Activated T-cell treated with anti-CD3 and anti-CD28 coated beads, Interleukin-2, amount 50 U/mL, for 48 hours (primary cell): ENCODE measurements at places on chromosomes 7 and 10.

- no peak for DNase-seq
Measured at GRCh38 chr10:79402625-79402946, 42.8 kb downstream of the ZCCHC24 start.

DNA sequence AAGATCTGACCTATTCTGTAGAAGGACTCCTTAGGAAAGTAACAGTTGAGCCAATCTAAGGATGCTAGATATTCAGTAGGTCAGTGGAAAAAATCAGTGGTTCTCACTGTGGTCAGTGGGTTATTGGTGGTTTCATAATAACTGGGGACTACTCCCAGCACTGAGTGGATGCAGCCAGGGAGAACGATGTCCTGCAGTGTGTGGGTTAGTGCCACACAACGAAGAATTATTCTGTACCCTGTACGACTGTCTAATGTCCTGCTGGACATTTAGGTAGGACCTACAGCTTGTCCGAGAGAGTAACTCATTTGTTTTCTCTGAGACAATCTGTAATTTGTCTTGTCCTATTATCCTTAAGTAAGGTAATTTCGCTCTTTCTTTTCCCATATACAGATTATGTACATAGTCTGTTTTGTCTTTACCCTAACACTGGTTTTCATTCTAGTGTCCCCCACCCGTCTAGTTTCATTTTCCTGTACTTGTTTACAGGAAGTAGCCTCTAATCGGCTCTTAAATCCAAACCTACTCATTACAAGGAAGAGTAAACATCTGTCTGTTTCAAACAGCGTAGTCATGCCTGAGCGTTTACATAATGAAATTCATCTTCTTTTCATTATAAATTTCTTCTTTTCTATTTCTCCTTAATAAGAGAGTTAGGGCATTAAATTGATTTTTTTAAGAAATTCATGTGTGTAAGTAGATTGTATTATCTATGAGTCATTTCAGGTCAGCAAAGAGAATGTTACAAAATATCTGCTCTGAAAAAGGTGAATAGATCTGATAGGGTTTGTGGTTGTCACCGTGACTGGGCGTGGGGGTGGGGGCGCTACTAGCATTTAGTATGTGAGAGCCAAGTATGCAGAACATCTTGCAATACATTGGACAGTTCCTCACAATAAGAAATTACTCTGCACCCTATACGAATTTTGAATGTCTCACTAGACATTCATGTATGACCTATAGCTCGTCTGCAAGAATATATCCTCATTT lies 8.3 kb upstream of the ZC3HAV1L start:
- DNase-seq = peak; percentile 82

DNA sequence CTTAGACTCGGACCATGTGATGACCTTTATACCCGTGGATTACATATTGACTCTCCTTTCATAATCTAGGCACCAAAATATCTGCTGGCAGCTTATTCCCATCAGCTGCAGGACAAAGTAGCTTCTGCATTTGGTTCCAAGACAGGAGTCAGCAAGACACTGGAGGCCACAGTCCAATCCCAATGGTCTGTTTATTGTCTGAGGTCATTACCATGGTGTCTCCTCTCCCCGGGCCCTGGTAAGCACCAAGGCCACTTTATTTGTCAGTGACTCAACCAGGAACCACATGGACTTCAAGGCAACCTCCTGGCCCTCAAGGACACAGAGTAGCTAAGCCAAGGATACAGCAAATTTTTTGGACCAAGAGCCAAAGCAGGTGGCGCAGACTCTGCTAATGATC lies 36.1 kb downstream of the KCNMA1 start:
- no peak for DNase-seq

DNA sequence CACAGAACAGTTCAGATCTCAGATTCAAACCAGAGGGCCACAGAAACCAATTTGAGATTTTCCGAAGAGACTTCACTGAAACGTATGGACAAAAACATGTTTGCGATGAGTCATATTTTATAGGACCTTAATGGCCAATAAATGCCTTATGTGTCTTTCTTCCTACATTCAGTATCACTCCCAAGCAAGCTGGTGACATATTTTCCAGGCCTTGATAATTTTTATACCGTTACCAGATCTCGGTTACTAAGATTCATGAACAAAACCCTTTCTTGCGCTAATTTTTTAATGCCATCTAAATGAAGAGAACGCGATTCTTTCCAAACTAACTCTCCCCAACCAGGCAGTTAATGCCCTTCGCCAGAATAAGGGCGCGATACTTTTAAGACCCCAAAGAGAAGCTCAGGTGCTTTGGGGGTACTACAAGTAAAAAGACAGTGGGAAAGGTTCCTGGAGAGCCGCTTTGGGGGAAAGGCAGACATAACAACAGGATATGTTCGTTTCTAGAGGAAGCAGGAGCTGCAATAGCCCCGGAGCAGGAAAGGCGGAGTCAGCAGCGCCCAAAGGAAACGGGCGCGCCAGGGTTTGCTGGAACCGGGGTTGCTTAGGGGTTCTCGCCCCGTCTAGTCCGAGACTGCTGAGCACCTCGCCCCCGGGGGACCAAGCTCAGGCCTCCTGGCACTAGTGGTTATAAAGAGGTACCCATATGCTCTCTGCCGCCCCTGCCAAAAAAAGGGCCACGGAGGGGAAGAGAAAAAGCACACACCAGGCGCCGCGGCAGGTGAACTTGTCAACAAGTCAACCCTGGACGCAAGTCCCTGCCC lies 884 bp downstream of the ICA1 start:
- DNase-seq = peak; percentile 46

- no peak for DNase-seq
Measured at GRCh38 chr7:76998285-76998589, 33.9 kb downstream of the SPDYE17 start.

DNA sequence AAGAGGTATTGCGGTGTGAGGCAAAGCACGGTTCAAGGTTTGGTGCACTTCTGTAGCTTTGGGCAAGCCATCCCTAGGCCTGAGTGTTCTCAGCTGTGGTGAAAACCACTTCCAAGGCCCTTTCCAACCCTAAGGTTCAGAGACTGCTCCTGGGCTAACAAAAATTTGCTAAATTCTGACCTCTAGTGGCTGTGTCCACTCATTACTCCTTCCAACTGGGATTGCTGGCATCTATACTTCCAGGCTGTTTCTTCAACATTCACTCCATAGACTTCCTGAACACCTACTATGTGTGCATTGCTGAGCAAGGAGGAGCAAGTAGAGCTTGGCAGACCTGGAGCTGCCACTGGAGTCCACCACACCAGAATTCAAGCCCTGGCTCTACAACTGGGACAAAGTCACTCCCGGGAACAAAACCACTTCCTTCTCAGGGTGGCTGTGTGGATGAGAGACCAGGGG lies 29.3 kb upstream of the SH3PXD2A start:
- no peak for DNase-seq

DNA sequence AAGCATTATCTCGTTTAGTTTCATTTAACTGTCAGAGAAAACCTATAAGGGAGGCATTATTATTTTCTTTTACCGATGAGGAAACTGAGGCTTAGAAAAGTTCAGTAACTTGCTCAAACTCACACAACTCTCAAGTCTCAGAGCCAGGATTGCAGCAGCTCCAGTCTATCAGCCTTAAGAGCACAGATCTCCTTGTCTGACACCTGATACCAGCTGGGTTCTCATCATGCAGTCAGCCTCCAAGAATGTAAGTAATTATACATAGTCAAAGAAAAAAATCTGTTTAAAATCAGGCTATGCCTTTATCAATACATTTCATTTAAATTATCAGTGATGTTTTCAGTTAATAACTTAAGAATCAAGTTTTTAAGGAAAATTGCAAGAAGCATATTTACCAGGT lies 236.6 kb upstream of the TCF7L2 start:
- no peak for DNase-seq

DNA sequence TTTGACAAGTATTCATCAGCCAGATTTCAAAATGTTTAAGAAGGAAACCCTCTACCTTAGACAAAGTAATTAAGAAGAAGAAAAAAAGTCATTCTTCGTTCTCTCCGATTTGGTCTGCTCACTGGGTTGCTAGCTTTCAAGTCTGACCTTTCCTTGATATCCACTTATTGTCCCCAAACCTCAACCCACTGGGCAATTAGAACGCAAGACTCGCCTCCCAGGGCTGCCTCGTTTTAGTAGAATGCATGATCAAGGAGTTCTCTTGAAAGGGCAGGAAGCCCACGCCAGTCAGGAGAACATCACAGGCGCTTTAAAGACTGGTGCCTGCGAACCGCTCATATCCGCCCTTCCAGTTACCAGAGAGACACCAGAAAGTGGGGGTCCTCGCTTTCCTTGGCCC lies 637.7 kb downstream of the PARD3 start:
- DNase-seq = no peak

DNA sequence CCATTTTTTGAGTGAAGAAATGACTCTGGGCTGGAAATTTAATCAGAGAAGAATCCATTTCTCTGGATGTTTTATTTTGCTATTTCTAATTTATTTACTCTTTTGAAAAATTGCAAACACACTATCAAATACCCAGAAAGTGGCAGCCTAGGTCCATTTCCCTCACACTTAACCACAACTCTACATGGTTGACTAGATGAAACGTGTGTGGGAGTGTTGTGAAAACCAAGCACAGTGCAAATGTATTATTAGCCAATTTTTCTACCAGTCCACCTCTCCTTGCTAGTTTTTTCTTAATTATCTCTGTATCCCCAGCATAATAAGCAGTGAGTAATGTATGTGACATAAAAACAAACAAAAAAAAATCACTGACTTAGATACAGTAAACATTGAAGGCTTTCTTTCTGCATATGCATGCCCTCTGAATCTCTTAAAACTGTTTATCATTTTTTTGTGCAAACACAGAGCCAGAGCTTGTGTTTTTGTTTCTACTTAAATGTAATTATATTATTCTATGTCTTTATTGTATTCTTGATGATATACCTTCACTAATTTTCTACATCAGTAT lies 30.9 kb downstream of the SCIN start:
- DNase-seq = no peak

GRCh38 chr7:73992101-73992562 lies 35.8 kb upstream of the ELN start:
- no peak for DNase-seq
